ENCODE measurements at places on chromosomes 16 and 17.

DNA sequence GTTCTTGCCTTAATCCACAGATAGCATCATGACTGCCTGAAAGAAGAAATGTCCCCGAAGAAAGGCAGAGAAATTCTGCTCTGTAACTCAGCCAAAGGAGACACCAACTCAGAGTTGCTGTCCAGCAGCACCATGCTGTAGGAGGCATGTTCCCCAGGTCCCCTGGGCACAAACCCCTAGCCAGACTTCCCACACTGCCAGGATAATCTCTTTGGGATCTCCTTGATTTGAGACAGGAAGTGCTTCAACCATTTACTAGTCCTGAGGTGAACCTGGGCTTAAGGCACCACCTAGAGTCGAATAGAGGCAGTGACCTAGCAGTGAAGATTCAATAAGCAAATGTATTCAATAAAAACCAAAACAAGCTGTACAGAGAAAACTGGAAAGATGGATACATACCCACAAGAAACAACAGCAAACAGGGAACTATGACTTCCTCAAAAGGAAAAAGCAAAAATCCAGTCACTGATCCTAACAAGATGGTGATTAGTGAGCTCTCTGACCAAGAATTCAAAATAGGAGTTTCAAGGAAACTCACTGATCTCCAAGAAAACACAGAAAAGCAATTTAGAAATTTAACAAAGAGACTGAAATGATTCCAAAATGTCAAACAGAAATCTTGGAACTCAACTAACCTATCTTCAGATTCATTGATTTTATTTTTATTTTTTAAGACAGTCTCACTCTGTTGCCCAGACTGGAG, 5.7 kb downstream of the OR4D2 start:
- no peak for DNase-seq

DNA sequence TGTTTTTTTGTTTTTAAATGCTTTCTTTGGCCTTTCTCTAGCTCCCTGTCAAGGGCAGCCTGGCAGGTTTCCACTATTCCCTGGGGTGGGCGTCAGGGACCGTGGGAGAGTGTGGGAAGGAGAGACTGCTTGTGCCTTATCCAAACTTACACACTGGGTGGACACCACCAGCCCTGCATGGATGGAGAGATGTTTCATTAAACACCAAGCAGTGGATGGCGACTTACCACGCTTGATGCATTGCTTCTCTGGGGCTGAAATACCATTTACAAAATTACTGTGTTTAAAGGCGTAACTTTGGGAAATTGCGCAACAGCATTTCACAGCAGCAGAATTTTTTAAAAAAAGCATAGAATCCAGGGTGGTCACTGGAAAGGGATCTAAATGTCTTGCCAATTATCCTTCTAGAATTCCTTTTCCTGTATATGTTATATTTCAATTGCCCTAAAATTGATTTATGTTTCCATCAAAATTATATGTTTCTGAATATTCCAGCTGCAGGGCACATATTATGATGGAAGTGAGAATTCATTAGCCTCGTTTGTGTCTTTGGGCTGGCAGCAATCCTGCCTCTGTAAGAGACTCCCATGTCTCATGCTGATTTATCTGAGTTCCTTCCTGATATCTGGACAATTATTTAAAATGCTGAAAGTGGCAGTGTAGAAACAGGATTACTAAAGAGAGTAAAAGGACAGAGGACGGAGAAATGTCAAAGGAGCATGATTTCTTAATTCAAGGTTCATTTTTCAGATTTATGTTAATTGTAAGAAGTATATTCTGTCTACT, 247.3 kb downstream of the GRIN2A start:
- DNase-seq: no peak

DNA sequence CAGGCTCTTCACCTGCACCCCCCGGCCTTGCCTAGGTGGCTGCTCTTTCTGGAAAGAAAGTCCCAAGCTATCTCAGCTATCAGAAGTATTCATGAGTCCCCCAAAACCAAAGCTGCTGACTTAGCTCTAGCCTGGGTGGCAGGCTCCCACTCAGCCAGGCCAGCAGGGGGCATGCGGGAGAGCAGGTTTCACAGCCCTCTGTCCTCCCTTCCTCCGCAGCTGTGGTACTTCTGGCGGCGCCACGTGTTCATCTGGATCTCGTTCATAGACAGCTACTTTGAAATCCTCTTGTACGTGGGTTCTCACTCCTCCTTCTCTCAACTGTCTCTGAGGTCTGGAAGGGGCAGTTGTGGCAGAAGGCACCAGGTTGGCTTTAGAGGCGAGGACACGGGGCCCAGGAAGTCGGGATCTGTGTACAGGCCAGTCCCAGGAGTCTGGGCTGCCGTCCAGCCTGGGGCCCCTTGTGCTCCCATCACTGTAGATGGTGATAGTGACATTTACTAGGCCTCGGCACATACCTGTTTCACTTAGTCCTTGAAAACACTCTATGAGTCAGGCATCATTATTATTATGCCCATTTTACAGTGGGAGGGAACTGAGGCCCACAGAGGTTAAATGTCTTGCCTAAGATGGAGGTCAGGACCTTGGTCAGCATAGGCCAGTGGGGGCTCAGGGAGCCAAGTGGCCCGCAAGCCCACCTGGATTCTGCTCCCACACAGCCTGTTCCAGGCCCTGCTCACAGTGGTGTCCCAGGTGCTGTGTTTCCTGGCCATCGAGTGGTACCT, 12.9 kb downstream of the TRPV2 start:
- no peak for DNase-seq

DNA sequence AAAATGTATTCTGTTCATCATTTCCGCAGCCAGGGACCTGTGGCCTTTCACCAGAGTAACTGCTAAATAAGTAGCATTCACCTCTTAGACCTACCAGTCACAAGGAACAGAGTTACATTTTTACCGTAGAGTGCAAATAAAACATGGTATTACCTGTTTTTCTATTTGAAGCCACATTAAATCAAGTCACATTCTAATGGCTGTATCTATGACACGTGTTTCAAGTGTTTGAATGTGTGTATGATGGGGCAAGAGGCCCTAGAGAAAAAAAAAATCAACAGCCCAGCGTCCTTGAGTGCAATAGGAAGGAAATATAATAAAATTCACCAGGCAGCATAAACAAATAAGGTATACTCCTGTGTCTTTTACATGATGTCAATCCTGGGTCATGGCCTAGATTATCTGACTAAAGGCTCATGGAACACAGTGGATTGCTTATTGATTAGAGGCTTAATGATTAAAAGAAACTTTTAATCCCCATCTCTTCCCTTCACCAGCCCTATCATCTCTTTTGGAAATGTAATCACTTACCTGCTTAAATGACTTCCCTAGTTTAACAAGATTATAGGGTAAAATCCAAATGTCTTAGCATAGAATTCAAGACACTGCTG, 168.7 kb upstream of the CDH5 start:
- DNase-seq: no peak

DNA sequence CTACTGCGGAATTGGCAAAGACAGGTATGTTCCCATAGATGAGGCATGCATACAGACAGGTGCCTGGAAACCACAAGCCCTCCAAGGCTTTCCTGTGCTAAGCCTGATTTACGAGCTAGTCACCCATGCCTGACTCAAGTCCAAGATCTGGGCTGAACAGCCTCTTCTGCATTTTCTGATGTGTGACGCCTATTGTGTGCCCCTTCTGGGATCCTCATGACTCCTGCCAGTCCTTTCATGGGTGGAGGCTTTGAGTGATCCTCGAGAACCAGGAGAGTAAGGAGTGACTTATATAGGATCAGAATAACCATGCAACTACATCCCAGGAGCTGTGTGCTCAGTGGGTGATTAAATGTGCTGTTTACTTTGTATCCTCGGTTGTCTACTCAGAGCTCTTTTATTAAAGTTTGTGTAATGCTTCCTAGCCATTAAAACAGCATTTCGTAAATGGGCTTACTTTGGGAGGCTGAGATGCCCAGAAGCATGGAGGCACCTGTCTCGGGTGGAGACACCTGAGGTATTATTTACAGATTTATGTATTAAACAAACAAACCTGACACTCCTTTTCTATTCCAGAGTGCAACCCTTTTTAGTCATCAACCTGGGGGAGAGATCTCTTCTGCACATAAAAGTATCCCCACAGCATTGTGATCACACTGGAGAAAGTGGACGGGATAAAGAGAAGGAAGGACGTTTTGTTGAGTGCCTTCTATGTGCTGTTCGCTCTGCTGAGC, 373.0 kb upstream of the DYNLRB2 start:
- DNase-seq: no peak

DNA sequence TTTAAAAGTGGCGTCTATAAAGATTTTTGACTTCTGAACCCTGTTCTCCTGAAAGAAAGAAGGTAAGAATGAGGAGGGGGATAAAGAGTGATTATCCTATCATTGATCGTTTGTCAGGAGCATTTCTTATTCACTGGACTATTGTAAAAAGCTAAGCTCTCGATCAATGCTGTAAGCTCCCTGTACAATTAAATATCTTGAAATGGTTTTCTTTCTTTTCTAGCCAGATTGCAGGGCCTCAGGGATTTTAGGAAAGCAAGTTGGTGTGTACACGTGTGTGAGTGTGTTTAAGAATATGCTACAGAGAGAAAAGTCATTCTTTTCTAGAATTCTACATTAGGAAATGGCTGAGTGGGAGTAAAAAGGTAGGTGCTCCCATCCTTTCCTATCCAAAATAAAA, 154.5 kb downstream of the AATF start:
- DNase-seq: no peak

GRCh38 chr17:38702916-38703741, 1.9 kb upstream of the MLLT6 start:
- no peak for DNase-seq

DNA sequence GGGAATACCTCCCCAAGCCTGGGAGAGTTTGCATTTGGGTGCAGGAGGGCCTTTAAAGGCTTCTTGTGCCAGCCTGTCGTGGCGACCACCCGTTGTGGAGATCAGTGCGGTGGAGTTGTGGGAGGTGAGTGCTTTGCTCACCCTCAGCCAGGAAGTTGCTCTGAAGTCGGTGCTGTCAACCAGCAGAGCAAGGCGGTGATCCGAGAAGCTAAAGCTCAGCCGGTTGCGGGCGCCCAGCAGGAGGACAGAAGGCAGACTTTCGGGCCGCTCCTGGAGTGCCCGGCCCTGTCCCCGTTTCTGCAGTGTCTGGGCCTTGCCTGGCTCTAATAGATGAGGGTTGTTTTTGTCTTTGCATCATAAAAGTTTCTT, 1.4 kb downstream of the UBE2I start:
- no peak for DNase-seq
